Activated naive CD4-positive, alpha-beta T cell (primary cell): ENCODE measurements at places on chromosomes 5 and 9.

DNA sequence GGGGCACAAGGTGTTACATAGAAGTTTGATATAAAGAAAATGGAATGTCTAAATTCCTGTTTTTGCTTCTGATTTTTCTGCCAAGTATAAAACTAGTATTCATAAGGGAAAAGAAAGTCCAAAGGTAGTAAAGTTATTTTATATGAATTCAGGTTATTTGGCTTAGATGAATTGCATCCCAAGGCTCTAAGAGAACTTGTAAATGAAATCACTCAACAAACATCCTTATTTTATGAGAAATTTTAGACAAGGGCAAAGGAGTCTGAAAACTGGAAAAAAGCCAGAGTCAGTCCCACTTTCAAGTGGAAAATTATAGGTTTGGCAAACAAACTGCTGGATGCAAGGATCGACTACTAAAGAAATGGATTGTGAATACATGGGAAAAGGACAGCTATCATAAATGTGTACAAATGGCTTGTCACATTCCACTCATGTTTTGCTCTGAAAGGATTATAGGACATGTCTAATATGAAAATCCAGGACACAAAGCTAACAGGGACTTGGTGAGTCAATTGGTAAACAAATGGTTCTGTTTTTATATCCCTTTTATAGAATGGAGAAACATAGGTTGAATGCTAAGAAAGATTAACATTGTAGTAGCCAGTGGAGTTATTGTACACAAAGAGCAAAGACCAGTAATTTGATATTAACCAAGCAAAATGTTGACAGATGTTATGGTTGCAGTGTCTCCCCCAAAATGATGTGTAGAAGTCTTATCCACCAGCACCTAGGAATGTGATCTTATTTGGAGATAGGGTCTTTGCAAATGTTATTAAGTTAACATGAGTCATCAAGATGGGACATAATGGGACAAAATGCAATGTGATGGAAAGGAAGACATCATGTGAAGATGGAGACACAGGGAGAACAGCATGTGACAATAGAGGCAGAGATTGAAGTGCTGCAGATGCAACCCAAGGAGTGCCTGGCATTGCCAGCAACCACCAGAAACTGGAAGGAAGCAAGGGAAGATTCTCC lies 495.7 kb downstream of the TLE1 start:
- DNase-seq, result no peak

GRCh38 chr5:64318175-64318574 lies 152.5 kb downstream of the RNF180 start:
- DNase-seq, result no peak

DNA sequence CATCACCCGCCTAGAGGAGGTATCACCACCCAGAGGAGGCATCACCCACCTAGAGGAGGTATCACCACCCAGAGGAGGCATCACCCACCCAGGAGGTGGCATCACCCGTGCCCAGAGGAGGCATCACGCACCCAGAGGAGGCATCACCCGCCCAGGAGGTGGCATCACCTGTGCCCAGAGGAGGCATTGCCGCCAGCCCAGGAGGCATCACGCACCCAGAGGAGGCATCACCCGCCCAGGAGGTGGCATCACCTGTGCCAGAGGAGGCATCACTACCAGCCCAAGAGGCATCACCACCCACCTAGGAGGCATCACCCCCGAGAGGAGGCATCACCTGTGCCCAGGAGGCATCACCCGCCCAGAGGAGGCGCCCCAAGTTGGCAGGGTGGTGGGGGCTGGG lies 2.6 kb downstream of the NOTCH1 start:
- no peak for DNase-seq

DNA sequence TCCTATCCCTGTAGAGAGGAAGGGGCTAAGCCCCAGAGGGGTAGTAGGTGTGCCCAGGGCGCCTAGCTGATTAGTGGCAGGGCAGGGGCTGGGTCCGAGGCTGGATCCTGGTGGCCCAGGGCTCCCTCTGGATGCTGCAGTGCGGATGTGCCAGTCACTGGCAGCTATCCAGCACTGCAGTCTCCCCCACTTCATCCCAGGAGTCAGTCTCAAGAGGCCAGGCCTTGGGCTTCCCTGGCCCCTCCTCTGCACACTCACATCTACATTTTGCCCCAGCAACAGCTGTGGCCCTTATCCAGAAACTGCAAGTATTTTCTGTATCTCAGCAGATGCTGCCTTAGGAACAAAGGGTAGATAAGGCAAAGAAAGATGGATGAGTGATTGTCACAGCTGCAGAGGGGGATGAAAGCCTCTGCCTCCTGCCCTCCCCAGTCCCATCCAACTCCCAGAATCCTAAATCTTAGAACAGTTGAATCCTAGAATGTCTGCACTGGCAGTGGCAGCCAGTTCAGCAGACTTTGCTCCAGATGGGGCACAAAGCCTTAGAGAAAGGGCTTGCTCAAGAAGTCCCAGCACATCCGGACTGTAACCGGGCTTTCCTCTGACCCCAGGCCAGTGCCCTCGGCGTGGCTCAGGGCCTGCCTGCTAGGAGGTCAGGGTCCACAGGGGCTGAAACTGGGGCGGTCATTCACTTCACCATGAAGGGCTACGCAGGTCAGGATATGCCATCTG lies 1.6 kb downstream of the ANXA6 start:
- DNase-seq, result no peak

DNA sequence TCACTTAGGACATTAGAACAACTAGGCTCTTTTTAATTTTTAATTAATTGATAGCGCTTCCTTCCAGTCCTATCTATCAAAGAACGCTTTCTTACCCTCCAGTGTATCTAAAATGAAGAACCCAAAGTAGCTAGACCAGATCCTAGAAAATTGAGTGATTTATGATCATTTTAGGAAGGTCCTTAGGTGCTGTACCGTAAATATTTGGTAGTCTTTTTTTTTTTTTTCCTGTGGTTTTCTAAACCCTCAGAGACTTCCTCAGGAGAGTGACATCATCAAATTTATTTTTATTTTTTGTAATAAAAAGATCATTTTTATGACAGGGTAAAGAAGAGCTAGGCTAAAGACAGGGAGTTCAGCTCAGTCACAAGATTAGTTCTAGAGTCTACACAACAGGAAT lies 197.4 kb downstream of the WDR70 start:
- DNase-seq, result no peak

DNA sequence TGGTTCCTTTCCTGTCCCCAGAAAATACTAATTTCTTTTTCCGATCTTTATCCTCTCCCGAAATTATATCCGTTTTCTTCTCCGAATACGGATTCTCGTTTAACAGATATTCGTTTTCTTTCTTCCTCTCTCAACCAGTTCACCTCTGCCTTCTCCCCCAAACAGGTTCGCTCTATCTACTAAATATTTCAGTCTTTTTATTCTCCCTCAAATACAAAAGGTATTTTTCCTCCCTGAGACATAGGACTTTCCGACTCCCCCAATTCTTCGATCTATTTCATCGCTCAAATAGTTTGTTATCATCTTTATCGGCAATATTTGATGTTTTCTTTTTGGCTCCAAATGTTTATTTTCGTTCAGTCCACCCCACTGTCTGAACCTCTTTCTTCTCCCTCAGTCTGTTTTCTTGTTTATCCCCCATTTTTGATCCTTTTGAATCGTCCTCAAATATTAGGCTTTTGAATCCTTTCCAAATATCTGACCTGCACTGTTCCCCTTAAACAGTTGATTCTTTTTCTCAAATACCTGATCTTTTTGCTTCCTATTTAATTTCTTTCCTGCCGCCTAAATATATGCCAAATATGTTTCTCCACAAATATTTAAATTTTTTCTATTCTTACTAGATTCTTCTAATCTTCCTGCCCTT lies 4.4 kb downstream of the PITX1 start:
- DNase-seq, result no peak

GRCh38 chr9:19656704-19657103 lies 132.1 kb downstream of the SLC24A2 start:
- DNase-seq, result no peak

- no peak for DNase-seq
Observed at GRCh38 chr5:72694856-72695255, 121.6 kb upstream of the TNPO1 start.

- no peak for DNase-seq
Observed at GRCh38 chr5:57311251-57311650, 137.4 kb downstream of the GPBP1 start.

- no peak for DNase-seq
Observed at GRCh38 chr5:67221487-67222242, 25.1 kb upstream of the CD180 start.

GRCh38 chr9:132014218-132014805 lies 65.4 kb downstream of the MED27 start:
- DNase-seq, result no peak

DNA sequence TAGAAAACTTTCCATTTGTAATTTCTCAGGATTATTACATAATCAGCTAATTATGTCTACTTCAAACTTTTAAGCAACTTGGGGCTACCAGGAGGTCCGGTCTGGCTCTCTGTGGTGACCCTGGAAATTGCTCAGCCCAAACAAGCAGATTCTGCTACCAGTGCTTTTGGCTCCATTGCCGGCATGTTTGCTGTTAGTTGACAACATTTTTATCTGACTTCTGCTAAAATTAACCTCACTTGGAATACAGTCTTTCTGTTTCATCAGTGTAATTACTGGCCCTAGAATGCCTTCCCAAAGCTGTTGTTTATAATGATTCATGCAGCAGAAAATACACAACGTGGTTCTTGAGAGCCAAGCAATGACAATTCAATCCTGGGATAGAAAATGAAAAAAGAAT lies 38.5 kb upstream of the FAM81B start:
- DNase-seq, result no peak
